T-helper 2 cell treated with Interferon-gamma antibody and Interleukin-4, amounts not matched to agents 100 ng/mL and 5 ng/mL, for 36 hours (primary cell): ENCODE measurements at places on chromosomes 13 and 19. TPM values are rescaled to one million over a fixed set of nuclear protein-coding genes. Genes with fewer than 3 reads are reported as not detected.

The HIF3A gene
- total RNA-seq = not detected in 2 replicates

The ZGLP1 gene
- 2.4 and 3.7 TPM in 2 replicates for total RNA-seq

The UGGT2 gene
- 0.52 and 0.68 TPM in 2 replicates for total RNA-seq

The TBXA2R gene
- 0.52 and 0.93 TPM in 2 replicates for total RNA-seq

The CABP5 gene
- not detected in 2 replicates for total RNA-seq

The FCHO1 gene
- 84.7 and 85.4 TPM in 2 replicates for total RNA-seq

The ZNF175 gene
- 10.2 and 12.0 TPM in 2 replicates for total RNA-seq

The ZNF808 gene
- 27.2 and 30.3 TPM in 2 replicates for total RNA-seq

The USF2 gene
- 132 and 139 TPM in 2 replicates for total RNA-seq

The NDUFA11 gene
- 237 and 250 TPM in 2 replicates for total RNA-seq

The ZNF490 gene
- 13.2 TPM in 2 replicates for total RNA-seq

The DYRK1B gene
- total RNA-seq = 5.7 and 5.9 TPM in 2 replicates

The ADGRE3 gene
- not detected in 2 replicates for total RNA-seq

The KLF1 gene
- 0.11 and 0.32 TPM in 2 replicates for total RNA-seq

The CCDC70 gene
- not detected in 2 replicates for total RNA-seq

The PTGER1 gene
- 0.16 and 0.23 TPM in 2 replicates for total RNA-seq

The ENOX1 gene
- not detected in 2 replicates for total RNA-seq

The PLVAP gene
- total RNA-seq = not detected in 2 replicates

The SLC6A16 gene
- total RNA-seq = 3.5 and 3.8 TPM in 2 replicates
